ENCODE measurements at places on chromosomes 16 and 17.

DNA sequence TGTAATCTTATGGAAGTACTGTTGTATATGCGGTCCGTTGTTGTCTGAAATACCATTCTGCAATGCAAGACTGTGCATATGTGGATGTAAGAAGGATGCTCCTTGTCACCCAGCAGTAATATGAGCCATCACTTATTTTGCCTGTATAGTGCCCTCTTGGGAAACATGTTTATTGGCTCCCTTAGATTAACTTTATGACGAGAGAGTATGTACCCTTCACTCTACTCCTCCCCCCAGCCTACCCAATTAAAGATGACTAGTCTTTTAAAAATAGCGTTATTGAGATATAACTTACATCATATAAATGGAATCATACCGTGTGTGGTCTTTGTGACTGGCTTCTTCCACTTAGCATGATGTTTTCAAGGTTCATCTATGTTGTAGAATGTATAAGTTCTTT lies 33.6 kb downstream of the FTO start:
- DNase-seq = no peak

DNA sequence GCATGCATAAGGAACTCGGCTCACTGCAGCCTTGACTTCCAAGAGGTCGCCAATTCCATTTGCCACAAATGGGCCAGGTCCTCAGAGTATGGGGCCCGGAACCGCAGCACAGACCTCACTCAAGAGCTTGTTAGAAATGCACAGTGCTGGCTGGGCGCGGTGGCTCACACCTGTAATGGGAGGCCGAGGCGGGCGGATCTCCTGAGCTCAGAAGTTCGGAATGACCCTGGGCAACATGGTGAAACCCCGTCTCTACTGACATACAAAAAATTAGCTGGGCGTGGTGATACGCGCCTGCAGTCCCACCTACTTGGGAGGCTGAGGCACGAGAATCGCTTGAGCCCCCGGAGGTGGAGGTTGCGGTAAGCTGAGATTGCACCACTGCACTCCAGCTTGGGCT lies 19.6 kb upstream of the N4BP1 start:
- no peak for DNase-seq

DNA sequence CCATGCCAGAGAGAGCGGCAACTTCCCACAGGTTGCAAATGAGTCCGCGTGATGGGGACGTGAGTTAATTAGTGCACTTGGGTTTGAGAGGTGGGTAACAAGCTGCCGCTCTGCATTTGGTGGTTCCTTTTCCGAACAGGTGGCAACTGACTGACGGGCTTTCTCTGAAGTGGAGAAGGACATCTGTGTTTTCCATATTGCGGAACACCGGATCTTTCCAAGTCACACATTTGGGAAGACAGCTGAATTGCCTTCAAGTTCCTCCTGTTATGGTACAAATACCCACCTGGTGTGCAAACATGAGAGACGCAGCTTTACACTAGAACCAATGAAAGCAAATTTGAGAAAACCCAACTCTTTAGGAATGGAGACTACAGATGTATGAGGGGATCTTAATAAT lies 451.3 kb upstream of the ZFHX3 start:
- no peak for DNase-seq

GRCh38 chr16:8885674-8886592 lies 3.8 kb downstream of the LITAFD start:
- no peak for DNase-seq

DNA sequence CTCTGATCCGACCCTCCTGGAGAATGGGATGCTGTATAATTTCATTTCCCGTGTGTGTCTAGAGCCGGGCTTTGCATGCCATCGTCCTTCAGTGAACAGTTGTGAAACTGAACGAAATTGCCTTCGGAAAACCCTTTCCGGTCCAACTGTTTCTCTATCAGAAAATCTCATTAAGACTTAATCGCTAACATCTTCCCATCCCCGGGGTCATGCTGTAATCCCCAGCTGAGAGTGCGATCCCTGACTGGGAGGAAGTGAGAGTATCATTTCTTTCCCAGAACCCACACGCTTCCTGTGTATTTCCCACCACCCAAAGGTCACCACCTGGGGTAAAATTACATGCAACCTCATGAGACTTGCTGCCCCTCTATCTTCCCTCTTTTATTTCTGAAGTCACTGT lies 75.6 kb upstream of the RBFOX1 start:
- no peak for DNase-seq

DNA sequence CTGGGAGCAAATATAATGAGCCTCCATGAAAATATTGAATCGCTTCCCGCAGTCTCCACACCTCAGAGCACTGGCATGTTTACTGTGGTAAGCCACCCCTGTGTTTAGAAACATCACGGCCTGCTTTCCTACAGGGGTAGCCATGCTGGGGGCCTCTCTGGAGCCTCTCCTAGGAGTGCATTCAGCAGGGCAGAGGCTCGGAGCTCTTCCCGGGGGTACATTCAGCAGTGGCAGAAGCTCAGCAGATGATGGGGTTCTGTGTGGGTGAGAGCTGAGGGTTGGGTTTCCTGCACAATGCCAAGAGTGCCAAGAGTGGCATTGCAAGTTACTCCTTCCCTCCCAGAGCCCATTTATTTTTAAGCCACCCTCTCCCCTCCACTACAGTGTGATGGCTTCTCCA lies 386.6 kb downstream of the SEC14L1 start:
- DNase-seq = no peak

GRCh38 chr17:72175263-72175662 lies 54.4 kb downstream of the SOX9 start:
- no peak for DNase-seq

GRCh38 chr17:48540213-48540612 lies 4.7 kb downstream of the HOXB2 start:
- no peak for DNase-seq
